ENCODE measurements at places on chromosomes 4 and X.

GRCh38 chr4:138741766-138742377 lies 273.7 kb upstream of the NOCT start:
- DNase-seq = no peak

DNA sequence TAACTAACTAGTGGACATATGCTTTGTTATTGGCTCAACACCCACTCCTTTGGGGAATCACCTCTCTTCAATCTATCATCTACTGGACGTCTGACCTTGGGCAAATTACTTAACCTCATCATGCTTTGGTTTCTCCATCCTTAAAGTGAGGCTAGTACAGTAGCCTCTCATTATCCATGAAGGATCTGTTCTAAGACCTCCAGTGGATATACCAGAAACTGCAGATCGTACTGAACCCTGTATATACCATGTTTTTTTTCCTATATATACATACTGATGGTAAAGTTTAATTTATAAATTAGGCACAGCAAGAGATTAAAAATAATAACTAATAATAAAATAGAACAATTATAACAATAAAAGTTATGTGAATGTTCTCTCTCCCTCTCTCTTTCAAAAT lies 56.2 kb downstream of the HMGB3 start:
- no peak for DNase-seq

DNA sequence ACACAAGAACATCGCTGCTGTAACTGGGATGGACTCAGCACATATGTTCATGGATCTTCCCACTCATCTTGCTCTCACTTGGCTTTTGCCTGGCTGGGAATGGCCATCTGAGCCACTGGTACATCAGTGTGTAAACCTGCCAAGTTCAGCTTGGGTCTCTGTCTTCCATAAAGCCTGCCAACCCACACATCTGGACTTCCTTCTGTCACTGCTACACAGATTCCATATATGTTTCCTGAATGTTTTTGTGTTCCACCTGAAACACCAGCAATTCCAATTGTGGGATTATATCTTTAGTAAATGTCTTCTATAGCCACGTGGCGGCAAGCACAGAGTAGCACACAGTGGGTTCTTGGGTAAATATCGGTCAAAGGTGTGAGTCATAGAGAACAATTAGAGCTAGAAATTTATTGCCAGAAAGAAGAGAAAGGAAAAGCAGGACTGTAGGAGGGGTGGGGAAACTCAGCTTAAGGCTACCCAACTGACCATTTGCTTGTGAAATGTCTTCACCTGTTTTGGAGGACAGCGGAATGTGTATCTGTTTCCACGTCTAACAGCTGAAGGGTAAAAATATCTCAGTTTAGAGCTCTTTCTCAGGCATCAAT lies 125.9 kb downstream of the MFAP3L start:
- DNase-seq = no peak

- no peak for DNase-seq
Observed at GRCh38 chr4:118173126-118173525, 138.8 kb downstream of the NDST3 start.

GRCh38 chr4:75660491-75660890 lies 12.7 kb downstream of the G3BP2 start:
- no peak for DNase-seq

- DNase-seq = no peak
Observed at GRCh38 chrX:103250977-103251376, 4.0 kb downstream of the TCEAL8 start.

GRCh38 chrX:133390676-133391075 lies 24.6 kb downstream of the GPC4 start:
- DNase-seq = no peak

GRCh38 chrX:50813843-50814661 lies at the start of gene SHROOM4:
SHROOM4 (minus strand) TSS chrX:50814194; CDS start chrX:50814018, 176 bp downstream.
- DNase-seq = no peak

GRCh38 chr4:184713887-184714286 lies 20.0 kb downstream of the CENPU start:
- no peak for DNase-seq

DNA sequence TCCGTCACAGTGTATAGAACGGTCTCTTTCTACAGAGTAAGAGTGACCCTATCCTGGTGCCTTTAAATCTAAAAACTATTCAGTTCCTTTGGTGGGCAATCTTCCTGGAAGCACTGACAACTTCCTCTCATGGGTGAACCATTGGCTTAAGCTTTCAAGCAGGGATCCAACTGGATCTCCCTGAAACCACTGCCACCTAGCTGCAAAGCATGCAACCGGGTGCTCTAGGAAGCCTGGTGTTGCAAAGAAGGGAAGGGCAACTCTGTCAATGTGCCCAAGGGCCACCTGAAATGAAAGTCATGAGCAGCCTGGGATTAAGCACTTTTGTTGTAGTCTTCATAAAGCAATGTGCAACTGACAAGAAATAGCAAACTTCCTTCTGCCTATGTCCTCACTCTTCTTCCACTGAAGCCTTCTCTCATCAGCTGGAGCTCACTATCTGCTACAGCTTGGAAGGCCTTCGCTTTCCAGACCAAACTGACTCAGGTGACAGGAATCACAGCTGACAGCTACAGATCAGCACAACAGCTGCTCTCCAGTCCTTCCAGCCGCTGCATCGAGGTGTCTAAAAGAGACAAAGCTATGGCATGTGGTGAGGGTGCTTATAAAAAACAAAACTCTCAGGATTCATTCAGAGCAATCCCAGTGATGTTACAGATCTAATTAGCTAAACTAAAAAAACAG lies 46.1 kb downstream of the SETD7 start:
- no peak for DNase-seq

DNA sequence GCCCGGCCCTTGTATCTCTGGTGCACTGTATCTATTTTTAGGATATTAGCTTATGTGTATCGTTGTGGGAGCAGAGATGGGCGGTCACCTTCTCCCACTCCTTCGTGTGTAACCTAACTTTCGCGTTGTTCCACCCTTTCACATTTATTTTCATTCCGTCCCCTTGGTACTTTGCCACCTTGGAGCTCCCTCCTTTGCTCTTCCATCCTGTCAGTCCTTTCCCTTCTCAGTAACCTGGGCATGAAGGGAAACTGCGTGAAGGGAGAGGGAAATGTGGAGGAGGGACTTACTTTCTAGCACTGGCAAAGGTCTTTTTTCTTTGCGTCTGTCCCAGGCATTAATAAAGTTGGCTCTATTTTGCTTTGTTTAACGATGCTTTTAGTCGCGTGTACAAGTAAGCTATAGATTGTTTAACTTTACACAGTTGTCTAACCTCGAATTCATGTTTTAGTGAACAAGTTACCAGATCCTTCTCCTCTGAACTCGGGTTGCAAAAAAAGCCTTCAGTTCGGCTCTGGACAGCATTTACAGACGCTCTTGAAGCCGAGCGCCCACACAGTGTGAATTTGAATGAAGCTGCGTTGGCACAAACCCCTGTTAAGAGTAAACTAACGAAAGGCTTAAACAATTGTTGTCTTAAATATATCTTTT lies 3.9 kb downstream of the PCDH10 start:
- no peak for DNase-seq

DNA sequence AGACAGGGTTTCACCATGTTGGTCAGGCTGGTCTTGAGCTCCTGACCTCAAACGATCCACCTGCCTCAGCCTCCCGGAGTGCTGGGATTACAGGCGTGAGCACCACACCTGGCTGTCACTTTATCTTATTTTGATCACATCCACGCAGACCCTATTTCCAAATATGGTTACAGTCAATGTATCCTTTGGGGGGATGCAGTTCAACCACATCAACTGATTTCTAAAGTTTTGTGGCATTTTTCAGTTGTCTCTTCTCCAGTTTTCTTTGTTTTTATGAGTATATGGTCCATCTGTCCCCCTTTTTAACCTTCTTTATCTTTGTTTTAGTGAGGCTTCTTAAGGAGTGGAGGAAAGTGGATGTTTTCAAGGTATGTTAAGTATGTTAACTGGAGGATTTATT lies 4.1 kb upstream of the HPF1 start:
- DNase-seq = no peak

GRCh38 chr4:115396034-115396433 lies 282.6 kb upstream of the NDST4 start:
- DNase-seq = no peak

DNA sequence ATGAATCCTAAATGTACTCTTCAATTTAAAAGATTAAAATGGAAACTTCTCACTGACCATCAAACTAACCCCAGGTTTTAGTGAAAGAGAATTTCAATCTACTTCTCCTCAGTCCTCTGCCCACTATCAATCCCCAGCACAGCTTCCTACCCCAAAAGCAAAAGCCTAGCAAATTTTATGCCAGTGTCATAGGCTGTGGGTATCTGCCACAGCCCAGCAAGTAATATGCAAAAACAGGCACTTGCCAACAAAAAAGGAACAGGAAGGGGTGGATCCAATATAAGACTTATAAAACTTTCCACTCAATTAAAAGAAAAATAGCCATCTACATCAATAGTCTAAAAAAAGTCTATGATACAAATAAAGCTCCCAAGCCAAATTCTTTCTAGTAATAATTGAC lies 22.3 kb downstream of the CAMK2D start:
- DNase-seq = no peak

DNA sequence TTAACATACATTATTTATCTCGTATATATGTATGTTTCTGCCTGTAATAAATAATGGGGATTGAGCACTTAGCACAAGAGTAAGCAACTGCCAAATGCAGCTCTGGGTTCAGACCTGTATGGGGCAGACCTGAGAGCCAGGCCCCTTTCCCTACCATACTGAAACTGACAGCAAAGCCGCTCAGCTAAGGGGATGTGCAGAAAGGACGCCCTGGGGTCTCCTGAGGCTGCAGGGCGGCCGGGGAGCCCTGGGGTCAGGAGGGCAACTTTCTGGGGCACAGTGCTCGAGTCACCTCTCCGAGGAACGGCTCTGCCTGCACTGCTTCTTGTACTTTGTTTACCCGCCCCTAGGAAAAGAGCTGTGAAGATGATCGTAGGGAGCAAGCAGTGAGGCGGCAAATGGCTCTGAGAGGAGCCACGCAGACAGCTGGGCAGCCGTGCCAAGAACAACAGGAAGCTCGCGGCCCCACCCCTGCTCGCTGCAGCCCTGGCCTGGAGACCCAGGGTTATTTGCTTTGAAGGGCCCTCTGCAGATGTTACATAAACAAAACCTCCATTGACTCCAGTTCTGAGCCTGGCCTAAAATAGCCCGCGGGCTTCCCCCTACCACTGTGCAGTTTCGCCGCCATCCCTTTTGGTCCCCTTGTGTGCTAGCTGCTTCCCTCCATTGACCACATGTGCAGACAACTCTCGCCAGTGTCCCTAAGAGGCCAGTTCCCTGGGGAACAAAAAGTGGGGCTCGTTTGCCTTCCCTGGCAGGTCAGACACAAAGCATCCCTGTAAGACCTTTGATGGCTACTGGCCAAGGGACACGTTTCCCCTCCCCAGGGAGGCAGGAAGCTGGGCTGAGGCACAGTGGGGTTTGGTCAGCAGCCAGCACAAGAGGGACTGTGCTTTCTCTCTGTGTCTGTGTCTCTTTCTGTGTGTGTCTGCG lies 111.3 kb upstream of the LNX1 start:
- peak; percentile 98 for DNase-seq

DNA sequence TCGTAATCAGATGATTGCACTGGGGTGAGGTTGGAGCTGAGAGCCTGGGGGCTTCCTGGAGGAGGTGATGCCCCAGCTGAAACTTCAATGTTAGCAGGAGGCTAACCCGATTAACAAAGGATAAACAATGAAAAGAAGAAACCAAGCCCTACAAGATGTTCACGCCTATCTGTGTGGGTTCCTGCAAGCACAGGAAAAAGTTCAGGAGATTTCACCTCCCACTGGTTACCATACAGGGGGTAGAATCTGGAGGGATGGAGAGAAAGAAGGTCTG lies 27.5 kb downstream of the JAKMIP1 start:
- DNase-seq = no peak

DNA sequence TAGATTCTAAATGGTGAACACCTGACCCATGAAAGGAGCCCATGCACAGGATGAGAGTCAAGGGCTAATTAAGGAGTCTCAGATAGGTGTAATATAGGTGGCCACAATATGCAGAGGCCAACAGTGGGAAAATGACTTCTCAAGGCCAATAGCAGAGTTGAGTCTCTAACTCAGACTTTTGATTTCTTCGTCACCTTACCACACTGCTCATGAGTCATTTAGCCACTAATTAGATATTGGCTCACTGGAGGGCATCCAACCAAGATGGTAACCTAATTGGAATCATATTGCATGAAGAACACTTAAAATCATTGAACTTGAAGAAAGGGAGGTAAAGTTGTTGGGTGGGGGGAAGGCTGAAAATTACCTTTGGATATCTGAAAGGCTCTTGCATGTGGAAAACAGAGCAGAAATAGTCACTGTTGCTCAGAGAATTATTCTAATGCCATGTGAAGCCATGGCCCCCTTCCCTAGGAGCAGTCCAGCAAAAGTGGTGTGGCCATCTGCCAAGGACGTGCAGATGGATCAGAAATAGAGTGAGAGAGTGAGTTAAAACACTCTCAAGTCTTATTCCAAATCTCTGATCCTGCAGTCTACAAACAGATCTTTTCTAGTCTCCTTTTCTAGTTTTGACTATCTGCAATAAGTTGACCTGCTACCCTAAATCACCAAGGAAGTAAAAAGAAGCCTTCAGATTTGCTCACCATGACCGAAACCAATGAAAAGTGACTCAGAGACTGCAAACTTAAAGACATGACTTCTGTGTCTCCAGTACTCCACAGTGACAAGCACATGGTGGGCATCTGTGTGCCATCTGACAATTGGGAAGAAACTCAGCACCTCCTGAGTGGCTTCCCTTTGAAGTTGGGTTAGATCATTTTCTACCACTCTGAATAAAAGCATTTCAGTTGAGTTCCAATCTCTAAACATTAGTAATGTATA lies 93.9 kb upstream of the C1QTNF7 start:
- no peak for DNase-seq

- DNase-seq = no peak
Observed at GRCh38 chrX:153621949-153622598, 23.1 kb upstream of the CCNQ start.

DNA sequence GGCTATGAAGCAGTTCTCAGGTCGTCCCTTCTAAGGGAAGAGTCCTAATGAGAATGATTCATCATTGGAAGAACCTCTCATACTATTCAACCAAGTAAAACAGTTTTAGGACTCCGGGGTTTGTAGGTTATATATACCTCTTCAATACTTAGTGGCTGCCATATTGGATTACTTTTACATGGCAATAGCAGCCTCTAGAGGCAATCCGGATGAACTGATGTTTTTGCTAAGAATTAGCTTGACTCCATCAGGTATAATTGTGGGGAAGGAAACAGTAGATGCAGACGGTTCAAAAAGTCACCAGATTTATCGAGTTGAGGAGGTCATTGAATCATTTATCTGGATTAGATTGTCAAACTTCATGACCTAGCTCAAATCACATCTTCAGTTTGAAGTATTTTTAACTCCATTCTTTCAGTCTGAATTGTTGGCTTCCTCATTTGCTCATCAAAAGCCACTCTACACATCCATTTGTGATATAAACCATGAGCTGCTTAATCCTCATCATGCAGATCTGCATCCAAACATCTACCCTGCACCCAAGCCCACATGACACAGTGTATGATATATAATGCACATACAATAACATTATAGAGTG lies 28.4 kb downstream of the GUCY1B1 start:
- peak; percentile 27 for DNase-seq

GRCh38 chr4:186190581-186191199 lies 677 bp upstream of the CYP4V2 start:
- DNase-seq = peak; percentile 17

- no peak for DNase-seq
Observed at GRCh38 chrX:125202591-125203248, 117.0 kb upstream of the TEX13C start.

All from SHP77 (cell line).